ENCODE measurements at places on chromosomes 6 and 20.

DNA sequence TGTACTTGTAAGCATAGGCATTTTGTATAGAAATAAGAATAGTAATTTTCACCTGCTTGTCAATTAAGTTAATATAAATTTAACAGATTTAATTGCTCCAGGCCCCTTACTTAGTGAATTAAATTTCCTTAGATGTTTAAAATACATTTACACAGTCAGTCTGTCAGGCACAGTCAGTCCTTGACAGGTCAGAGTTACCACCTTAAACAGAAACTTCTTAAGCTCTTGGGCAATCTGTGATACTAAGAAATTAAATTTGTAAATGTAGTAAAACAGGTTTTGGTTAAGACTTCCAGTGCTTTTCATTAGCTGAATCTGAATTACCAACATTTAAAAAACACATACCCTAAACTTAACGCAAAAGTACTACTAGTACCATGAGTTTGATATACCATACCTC is 15.9 kb downstream of the PTPRA start:
- DNase-seq, result no peak

DNA sequence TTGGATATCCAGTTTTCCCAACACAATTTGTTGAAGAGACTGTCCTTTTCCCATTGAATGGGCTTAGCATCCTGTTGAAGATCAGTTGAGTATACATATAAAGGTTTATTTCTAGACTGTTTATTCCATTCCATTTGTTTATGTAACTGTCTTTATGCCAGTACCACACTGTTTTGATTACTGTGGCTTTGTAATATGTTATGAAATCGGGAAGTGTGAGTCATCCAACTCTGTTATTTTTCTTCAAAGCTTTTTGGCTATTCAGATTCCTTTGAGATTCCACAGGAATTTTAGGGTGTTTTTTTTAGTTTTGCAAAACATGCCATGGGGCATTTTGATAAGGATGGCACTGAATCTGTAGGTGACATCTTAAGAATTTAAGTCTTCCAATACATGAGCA is 188.3 kb downstream of the BMP7 start:
- DNase-seq, result no peak

DNA sequence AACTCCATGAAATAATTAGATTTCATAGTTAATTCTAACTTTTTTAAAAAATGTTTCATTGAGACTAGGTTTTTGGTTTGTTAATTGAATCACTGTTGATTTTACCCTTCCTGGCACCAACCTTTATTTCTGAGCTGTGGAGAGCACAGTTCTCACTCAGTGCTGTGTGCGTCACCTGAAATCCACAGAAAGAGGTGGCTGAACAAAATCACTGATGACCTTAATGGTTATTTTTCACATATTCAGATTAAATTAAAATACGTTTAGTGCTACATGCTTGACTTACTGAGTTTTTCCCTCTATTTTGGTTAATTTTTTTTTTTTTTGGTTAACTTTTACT is 89.4 kb downstream of the SLC16A10 start:
- DNase-seq, result no peak

DNA sequence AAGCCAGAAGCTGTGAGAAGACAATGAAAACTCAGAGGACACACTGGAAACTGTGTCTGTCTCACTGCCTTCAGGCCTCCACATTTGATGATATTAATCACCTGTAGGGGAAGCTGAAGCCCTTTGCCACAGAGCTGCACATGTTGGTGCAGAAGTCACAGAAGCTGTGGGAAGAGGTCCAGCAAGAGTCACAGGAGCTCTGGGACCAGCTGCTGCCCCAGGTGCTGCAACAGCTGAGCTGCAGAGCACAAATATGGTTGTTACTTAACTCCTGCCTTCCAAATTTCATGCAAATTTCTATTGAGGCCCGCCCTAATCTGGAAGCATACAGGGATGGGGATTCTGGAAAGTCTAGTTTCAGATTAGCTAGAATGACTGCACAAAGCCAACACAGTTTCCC is 169.3 kb downstream of the OGFRL1 start:
- no peak for DNase-seq

DNA sequence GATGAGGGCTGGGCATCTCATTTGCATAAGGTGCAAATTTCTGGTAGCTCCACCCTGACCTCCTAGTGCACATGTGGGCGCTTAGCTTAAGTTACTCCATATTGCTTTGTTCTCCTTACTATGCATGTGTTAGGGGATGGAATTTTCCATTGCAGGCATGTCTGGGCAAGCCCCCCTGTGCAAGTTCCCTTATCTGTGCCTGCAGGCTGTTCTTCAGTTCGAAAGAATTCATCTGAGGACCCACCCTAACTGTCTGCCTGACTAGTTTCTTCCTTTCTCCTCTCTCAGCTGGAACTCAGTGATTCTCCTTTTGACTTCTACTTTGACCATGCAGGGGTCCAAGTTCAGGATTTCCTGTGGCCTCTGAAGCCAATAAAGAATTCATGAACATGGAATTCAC is 30.2 kb downstream of the CCDC170 start:
- DNase-seq, result no peak

All from T-helper 1 cell (primary cell).